ENCODE measurements at places on chromosomes 2 and 18.

GRCh38 chr18:63505566-63506335 is 29.0 kb downstream of the SERPINB5 start:
- no peak for DNase-seq

- no peak for DNase-seq
Observed at GRCh38 chr2:130954873-130955272, 118.2 kb downstream of the ARHGEF4 start.

DNA sequence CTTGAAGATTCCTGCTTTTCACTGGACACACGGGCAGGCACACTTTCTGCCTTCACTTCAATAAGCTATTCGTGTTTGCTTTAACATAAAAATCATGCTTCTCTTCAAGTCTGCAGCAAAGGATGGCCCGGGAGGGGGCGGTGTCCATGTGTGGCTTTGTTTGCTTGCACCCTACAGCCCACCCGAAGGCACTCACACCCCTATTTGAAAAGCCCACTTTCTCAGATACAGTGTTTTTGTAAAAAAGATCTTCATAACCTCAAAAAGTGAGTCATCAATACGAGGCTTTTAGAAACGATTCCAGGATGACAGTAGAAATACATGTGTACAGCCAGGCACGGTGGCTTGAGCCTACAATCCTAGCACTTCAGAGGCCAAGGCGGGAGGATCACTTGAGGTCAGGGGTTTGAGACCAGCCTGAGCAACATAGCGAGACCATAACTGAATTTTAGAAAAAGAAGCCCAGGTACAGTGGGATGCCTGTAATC is 36.5 kb upstream of the HPCAL1 start:
- no peak for DNase-seq

- no peak for DNase-seq
Observed at GRCh38 chr2:166117491-166117890, 10.3 kb downstream of the SCN1A start.

DNA sequence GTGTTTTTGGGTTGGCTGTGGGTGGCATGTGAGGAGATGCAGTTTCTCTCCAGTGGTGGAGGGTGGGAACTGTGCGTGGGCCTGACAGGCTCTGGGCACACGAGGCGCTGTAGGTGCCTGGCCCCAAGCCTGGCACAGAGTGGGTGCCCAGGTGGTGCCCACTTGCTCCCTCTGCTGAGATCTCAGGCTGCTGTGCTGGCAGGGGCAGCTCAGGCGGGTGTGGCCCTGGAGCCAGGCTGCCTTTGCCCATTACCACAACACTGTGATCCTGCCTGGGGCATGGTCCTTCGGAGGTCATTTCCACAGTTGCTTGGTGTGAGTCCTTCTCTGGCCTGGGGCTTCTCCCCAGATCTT is 20.4 kb downstream of the TSHZ1 start:
- DNase-seq = no peak

DNA sequence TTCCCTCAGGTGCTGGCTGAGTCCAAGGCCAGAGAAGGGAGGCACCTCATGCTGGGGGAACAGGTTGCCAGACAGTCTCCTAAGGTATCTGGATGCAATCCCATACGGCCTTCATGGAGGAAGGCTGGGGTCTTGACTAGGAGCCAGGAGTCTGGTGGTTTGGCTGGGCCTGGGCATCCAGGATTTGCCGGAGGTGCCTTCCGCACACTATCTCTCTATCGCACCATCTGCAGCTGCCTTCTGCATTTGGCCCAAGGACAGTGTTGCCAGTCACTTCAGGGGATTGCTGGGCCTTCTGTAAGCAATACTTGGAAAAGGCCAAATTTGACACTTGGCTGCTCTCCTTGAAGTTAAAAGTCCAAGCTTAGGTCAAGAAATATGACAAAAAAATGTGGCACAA is 327.2 kb downstream of the EN1 start:
- DNase-seq = no peak

DNA sequence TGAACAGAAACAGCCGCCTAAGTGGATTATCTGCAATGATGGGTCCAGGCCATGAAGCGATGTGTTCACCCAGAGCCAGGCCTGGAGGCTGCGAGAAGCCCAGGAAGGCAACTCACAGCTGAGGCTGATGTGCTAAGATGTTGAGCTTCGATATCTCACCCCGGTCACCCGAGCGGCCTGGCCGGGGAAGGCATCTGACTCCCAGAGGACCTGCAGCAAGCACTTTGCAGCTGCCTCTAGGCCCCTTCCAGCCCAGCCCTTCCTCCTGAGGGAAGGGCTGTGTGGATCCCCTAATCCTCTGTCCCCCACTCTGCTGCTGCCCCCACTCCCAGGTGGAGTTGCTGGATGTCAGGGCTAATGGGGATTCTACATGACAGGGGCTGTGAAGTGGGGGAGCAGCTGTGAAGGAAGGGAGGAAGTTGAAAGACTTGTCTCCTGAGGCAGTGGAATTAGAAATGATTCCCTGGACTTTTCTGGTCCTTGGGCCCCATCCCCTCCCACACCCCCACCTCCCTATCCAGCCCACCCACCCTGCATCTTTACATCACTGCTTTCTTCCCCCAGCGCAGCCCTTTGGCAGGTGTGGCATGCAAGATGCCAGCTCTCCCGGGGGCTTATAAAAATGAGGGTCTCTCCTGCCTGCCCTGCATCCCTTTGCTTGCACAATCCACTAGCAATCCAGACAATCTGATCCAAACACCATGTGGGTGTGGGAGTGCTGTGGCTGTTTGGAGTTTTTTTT is 4.3 kb downstream of the ATP6V1B1 start:
- DNase-seq = no peak

- DNase-seq = no peak
Observed at GRCh38 chr2:62727876-62728566, 22.5 kb downstream of the EHBP1 start.

DNA sequence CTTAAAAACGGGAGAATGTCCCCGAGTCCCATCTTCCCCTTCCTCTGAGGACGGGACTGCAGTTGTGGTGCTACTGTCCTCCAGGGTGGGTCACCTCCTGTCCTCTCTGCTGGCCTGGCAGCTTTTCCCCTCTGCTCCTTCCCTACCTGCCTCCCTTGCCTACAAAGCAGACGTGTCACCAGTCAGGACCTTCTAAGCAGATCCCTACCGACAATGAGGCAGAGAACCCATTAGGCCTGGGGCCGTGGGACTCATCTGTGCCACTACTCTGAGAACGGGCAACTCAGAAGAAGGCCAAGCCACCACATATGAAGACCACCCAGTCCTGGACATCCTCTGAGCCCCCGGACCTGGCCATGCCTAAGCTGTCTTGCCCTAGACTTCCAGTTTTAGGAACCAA is 103.0 kb upstream of the TEX51 start:
- no peak for DNase-seq

DNA sequence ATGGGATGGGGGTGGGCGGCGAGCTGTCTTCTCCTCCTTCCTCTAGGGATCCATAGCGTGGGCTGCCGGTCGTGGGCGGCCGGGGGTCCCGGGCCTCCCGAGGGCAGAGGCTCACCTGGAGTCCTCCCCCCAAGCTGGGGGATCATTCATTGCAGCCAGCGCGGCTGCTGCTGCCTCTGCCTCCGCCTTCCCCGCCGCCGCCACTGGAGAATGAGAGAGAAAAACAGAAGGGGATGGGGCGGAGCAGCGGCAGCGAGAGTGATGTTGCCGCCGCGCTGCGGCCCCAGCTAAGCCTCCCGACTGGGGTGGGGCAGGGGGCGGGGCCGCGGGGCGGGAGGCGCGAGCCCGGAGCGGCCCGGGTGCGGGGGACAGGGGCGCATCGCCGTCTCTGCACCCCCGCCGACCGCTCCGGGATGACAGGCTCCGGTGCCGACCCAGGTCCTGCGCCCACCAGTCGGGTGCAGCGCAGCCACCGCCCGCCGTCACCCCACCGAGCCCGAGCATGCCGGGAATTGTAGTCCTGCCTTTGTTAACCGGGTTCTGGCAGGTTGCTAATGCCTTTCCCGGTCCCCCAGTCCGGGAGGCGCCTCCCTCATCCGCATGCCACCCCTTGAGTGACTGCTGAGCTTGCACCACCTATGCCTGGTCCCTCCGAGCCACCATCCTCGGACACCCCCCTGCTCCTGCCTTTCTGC is at the start of gene KIF3C:
KIF3C (minus strand) TSS at position 225 of the 695 bp plus-strand sequence. CDS start 580 bp downstream, outside the sequence.
- no peak for DNase-seq

DNA sequence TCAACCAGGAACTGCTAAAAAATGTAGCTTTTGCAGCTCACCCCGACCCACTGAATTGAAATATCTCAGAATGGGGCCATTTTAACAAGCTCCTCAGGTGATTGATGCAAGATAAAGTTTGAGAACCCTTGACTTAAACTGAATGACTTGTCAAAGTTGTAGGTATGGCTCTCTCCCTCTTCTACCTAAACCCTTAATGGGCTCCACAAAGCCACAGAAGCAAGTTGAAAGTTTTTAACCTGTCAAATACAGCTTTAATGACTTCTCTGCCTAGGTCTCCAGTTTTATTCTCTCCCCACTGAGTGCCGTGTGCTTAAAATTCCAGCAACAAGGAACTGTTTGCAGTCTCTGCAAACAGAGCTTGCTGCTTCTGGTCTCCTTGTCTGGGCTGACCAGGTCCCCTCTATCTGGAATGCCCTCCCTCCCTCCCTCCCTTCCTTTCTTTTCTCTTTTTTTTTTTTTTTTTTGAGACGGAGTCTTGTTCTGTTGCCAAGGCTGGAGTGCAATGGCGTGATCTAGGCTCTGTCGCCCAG is 19.7 kb upstream of the RNF125 start:
- DNase-seq = no peak

DNA sequence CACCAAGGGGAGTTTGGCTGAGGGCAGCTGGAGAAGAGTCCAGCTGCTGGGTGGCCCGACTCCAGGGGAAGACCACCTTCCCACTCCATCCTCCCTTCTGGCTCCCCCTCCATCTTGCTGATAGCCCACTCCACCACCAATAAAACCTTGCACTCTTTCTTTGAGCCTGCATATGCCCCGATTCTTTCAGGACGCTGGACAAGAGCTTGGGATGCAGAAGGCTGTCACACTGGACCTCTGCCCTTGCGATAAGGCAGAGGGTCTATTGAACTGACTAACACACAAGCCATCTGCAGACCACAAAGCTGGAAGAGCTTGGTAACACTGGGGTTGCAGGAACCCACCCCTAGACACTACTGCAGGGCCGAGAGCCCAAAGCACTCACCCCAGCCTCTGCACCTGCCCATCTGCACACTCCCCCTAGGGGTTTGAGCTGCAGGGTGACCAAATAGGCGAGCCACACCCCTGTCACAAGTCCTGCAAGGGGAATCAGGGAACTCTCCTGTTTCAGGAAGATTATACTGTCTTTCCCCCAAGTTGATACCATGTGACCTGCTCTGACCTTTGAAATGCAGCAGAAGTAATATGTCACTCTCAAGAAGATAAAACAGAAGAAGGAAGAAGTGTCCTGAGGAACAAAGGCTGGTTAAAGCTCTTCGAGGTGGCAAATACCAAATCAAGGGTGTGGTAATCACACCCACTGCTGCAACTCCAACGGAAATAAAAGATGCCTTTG is 70.5 kb downstream of the SMAD4 start:
- DNase-seq = no peak

DNA sequence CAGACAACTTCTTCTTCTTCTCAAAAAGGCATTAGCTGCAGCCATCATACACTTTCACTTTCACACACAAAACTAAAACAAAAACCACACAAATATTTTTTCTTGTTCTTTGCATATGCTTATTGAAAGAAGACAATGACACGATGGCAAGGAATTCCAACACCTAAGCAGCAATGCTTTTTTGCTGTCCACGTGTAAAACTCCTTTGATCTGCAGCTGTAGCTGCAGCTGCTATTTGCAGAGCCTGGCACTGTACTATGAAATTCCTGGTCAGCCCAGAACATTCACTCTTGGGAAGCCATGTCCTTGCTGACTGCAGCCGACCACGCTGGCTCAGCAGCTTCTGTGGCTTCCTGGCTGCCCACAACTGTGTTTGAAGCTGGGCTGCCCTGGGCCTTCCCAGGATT is 316.2 kb downstream of the CDH2 start:
- no peak for DNase-seq

Data from esophagus squamous epithelium (tissue), 5 donors.